ENCODE measurements at places on chromosomes 5 and 9. TPM values are rescaled to one million over a fixed set of nuclear protein-coding genes. Genes with fewer than 3 reads are reported as not detected.

- no peak for DNase-seq
Measured at GRCh38 chr9:33765411-33765810, 29.9 kb upstream of the PRSS3 start.

DNA sequence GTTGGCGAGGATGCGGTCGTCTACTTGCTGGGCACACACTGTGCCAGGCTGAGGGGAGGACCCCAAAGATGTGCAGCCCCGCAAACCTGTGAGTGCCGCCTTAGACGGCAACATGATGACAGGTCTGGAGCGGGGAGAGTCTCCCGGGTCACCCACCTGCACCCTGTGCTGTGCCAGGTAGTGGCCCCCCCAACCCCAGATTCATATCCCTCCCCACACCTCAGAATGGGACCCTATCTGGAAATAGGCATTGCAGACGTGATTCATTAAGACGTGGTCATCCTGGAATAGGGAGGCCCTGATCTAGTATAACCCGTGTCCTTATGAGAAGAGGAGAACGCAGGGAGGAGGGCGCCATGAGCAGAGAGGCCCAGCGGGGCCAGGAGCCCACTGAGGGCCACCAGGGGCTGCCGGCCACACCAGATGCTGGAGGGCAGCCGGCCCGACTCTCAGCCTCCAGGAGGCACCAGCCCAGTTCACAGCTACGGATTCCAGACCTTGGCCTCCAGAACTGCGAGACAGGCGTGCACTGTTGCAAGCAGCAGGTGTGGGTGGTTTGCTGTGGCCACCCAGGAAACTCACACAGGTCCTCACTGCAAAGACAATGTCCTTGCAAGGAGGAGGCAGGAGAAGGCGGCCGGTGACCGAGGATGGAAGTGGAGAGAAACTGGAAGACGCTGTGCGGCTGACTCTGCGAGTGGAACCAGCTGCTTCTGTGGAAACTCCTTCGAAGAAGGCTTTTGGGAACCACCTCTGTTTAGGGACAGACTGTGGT, 131.9 kb upstream of the LPCAT1 start:
- DNase-seq, result no peak

Gene ZNF354C
- 1.6 TPM for polyA plus RNA-seq

Gene NSG2
- polyA plus RNA-seq, result not detected

- DNase-seq, result no peak
Measured at GRCh38 chr9:76531231-76531780, 72.3 kb downstream of the GCNT1 start.

- no peak for DNase-seq
Measured at GRCh38 chr9:16268067-16268881, 602.2 kb downstream of the BNC2 start.

Data from naive thymus-derived CD8-positive, alpha-beta T cell (primary cell).